ENCODE measurements at places on chromosomes 1 and 21.

- no peak for DNase-seq
These were observed 35.5 kb upstream of the SLC19A2 start for GRCh38 chr1:169521226-169521625.

DNA sequence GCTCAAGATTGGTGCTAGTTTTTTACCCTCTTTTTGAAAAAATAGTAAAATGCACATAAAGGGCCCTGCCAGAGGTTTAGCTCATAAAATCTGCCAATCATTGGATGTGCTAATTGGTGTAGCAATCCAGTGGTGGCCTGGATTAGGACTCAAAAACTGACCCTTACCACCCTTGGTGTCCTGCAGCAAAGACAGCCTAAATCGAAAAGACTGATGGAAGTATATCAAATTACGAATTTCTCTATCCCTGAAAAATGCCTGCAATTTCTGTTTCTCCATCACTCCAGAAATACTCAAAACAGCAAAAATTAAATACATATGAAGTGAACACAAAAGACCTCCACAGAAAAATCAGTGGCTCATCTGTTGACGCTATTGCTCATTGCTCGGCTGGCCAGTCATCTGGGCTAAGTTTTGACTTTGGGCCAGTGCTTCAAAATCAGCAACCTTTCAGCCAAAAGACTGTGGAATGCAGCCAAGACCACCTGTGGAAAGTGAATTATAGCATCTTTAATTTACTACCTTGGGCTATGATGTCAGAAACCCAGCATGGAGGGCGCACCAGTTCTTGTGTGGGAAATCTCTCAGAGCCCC lies 30.0 kb downstream of the WLS start:
- no peak for DNase-seq

GRCh38 chr1:26745191-26745590 lies 42.6 kb upstream of the PIGV start:
- DNase-seq, result no peak

DNA sequence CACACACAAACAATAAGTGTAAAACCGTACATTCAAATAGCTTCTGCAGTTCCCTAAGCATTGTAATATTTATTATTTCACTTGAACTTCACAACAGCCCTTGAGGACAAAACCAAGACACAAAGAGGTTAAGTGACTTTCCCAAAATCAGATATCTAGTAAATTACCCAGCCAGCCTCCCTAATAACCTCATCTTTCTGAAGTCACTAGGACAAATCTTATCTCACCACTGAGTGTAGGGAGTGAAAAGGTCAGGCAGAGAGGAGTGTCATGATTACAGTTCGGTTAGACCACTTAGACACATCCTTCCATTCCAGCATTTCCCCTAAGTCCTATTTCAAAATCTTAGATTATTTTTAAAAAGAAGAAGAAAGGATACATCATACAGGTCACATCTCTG lies 377.3 kb upstream of the NFIA start:
- DNase-seq, result no peak

GRCh38 chr1:218259800-218260199 lies 25.3 kb upstream of the RRP15 start:
- DNase-seq, result no peak
